Muscle of leg (tissue), 16 donors: ENCODE measurements at places on chromosomes 12 and 14. TPM values are rescaled to one million over a fixed set of nuclear protein-coding genes. Genes with fewer than 3 reads are reported as not detected.

- no peaks in the 10 kb centered on the region for H3K36me3 ChIP-seq
- H3K27me3 ChIP-seq = no peaks in the 10 kb centered on the region
- H3K4me1 ChIP-seq = no peaks in the 10 kb centered on the region
- no peak overlapping the region for H3K4me3 ChIP-seq
These were observed 55.5 kb upstream of the DAAM1 start for GRCh38 chr14:59132796-59133494.

DNA sequence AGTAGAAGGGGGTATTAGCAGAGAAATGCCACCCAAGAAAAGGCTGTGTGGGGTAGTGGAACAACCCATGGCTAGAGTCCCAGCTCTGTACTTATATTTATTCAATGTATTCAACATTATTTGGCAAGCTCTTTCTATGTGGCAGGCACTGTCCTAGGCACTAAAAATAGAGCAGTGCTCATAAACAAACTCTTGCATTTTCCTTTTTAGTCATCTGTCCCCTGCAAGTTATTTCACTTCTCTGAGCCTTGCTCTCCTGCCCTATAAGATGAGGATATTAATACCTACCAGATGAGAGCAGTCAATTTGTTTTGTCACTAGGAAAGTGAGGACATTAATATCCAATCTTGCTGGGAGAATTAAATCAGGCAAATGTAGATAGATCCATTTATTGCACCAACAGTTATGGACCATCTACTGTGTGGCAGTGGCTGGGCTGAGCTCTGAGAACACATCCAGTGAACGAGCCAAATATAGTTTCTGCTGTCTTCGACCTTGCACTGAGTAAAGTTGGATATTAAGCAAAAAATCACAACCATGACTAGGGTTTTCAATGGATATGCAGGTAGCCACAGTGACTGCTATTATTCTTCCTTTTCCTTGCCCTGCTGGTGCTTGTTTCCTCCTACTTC is 314.3 kb upstream of the TBX3 start:
- no peak for DNase-seq
- H3K27me3 ChIP-seq = peaks cover 2% of the 10 kb centered on the region
- peaks cover 6% of the 10 kb centered on the region for H3K4me1 ChIP-seq
- H3K27ac ChIP-seq = peak overlapping the region; percentile 31

DNA sequence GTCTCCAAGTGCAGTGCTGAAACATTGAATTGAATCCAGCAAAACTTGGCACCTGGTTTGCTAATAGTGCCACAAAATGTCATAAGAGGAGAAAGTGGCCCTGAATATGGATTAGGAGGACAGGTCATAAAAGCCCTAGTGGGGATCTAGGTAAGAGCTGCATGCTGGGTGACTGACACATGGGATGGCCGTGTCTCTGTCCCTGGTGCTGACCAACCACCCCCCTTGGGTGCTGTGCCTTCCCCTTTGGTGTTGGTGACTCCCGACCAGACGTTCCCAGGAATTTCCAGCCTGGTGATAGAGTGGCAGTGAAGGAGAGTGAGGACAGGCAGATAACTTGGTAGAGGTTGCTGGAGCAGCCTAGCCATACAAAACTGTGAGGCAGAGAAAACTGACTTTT is 142.8 kb downstream of the VRK1 start:
- no peak overlapping the region for H3K27ac ChIP-seq
- H3K4me3 ChIP-seq = no peak overlapping the region
- no peaks in the 10 kb centered on the region for H3K36me3 ChIP-seq
- no peaks in the 10 kb centered on the region for H3K4me1 ChIP-seq
- no peak for DNase-seq

DNA sequence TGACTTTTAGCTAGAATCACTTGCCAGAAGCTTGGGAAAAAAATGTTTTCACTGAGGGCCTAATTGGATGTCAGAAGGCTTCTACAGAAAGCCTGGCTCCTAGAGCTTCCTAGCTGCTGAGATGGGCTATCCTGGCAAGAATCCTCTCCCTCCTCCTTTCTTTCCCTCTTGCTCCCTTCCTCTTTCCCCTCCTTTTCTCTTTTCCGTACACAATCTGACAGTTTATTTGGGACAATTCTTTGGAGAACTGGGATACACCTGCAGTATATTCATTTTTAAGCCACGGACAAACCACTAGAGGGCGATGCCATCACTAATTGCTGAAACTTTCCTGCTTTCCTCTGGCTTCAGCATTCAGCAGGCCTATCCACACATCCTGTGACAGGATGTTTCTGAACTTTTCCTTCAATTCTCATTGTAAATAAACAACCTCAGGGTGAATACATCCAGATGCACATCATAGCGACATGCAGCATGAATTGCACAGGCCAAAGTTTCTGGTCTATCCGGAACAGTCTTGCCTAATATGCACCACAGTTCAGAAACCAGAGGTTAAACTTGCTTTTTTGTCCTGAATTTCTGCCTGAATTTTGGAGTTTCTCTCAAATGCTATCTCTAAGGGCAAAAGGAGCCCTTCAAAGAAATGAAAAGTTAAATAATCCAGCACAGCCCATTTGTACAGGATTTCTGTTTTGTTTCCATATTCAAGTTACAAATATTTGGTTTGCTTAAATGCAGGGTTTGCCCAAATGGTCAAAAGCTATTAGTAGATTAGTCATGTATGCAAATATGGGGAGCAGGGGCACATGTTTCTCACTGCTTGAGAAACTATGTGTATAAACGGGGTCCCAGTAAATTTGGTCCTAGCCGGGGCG is 142.8 kb downstream of the PAWR start:
- H3K4me3 ChIP-seq = no peak overlapping the region
- no peaks in the 10 kb centered on the region for H3K36me3 ChIP-seq
- no peaks in the 10 kb centered on the region for H3K27me3 ChIP-seq
- peak; percentile 73 for DNase-seq
- peaks cover 2% of the 10 kb centered on the region for H3K4me1 ChIP-seq

Gene PLEKHH1
- 0.75 TPM for total RNA-seq

Gene MAP3K9
- 0.13 TPM for total RNA-seq
